ENCODE measurements at places on chromosomes 5 and 9. TPM values are rescaled to one million over a fixed set of nuclear protein-coding genes. Genes with fewer than 3 reads are reported as not detected.

DNA sequence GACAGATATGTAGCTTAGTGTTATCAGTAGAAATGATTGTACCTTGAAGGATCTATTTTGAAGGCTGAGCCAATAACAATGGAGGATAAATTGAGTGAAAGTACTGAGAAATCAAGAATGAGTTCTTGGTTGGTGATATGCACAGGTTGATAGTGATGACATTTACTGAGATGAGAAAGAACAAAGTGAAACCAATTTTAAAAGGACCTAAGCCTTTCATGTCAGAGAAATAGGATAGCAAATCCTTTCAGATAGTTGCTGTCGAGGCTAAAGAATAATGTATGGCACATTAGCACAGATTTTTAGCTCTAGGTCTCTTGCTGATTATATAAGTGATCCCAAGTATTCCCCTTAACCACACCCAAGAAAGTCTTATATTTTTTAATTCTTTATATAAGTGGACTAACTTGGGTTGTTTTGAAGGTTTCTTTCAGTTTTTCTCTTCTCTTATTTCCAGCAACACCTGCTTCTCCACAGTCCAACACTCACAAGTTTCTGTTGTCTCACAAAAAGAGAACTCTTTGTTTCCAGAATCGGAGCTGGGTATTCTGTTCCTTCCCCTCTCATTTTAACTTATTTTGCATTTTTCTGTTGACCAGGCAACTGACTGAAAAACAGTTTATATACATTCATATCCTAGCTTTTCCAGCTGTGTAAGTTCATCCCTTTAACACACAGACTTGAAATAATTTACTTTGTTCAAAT, 286.9 kb upstream of the ATP10B start:
- DNase-seq, result no peak

Gene IGIP
- polyA plus RNA-seq, result 0.29 TPM

- no peak for DNase-seq
Observed at GRCh38 chr5:73483676-73484075, 14.6 kb upstream of the BTF3 start.

DNA sequence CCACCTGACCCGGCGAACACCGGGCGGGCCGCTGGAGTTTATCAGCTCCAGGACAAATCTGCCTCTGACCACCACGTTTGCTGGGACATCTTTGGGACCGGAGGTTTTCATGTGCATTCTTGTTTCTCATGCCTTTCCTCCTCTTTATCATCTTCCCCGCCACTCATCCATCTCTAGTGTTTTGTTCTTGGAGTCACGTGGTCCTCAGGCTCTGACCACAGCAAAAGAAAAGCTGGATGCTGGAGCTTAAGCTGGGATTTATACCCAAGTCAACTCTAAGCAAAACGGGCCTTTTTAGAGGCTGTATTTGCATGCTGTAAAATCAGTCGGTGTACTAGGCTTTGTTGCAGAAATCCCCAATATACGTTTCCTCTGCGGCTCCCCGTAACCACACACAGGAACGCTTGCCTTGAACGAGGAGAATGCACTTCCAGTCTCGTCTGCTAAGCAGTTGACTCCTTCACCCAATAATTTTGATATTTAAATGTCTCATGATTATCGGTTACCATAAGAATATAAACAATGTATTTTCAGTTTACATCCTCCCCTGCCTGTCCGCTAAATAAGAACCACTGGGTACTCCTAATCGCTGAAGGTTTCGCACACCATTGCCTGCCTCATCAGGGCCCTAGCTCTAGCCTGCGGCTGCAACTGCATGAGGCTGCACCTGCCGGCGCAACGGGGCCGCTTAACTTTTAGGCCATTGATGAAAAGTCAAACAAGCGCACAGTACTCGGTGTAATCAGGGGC, 560 bp upstream of the NDUFS6 start:
- DNase-seq, result peak; percentile 38

GRCh38 chr5:83614841-83615240, 105.8 kb downstream of the HAPLN1 start:
- DNase-seq, result no peak

DNA sequence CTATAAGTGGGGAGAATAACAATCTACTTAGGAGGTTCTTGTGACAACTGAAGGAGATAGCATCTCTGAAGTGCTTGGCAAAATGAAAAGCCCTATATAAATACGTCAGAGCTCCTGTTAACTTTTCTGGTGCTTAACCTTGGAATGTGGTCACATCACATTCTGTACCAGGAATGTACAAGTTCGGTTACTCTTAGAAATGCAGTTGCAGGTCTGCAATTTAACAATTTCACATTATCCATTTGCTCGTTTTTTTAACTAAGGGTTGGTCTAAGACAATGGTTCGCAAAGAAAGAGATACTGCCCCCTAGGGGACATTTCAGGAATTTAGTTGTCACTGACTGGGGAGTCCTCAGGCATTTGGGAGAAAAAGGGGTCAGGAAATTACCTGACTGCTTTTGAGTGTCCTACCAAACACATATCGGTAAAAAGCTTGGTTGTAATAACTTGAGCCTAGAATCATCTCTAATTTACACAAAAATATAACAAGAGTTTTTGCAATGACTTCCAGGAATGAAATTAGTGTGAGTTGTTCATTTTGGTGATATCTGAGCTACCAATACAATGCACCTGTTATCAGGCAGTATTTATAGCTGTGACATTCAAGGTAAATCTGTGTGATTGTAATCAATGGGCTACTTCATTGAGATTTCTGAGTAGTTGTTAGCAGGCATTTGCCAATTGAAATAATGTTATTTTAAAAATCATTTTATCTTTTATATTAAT, 5.4 kb upstream of the HBEGF start:
- no peak for DNase-seq

GRCh38 chr5:103373597-103374472, 115.3 kb downstream of the MACIR start:
- DNase-seq, result no peak

DNA sequence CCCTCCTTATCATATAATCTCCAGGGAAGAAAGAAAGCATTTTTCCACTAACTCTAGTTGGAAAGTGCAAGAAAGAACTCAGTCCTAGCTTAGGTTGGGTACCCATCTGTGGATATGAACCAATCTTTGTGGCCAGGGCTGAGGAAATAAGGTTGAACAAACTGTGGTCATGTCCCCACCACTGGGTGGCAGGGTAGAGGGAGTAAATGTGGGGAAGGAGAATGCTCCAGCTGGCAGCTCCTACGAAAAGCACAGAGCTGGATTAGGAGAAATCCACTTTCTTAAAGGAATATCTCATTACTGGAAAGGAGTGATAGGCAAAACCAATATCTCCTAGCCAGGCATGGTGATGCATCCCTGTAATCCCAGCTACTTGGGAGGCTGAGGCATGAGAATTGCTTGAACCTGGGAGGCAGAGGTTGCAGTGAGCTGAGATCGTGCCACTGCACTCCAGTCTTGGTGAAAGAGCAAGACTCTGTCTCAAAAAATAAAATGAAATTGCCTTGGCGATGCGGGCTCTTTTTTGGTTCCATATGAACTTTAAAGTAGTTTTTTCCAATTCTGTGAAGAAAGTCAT, 175.1 kb downstream of the CCDC192 start:
- DNase-seq, result no peak

- no peak for DNase-seq
Observed at GRCh38 chr5:86977190-86977589, 290.5 kb upstream of the RASA1 start.

Gene PCDHGA2
- polyA plus RNA-seq, result not detected

DNA sequence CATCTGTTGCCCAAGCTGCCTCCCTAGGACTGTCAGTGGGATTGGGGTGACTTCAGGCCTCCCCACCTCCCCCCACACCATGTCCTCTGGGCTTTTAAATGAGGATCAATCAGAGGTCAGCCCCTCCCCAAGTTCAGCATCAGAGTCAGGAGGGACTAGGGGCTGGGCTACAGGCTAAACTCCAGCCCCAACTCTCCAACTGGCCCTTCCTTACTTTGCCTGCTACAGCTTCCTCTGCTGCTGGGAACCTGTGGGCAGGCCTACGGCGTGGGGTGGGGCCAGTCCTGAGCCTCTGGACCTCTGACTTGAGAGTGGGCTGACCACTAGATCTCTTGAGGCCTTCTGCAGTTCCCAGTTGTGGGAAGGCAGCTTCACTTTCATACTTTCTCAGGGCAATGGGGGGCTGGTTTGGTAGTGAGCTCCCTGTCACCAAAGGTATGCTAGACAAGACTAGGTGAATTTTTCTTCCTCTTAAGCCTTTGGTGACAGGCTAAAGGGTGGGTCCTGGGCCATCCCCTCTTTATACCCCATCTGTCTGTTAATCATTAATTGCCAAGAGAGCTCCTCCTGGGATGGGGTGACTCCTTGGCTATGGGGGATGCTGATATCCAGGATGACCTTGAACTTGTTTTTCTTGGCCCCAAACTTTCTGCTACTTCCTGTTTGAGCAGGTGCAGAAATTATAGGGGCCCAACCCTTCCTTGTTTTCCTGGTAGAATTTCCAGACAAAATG, 10.8 kb upstream of the DAB2IP start:
- DNase-seq, result no peak

GRCh38 chr9:95037789-95038521, 279.6 kb downstream of the FANCC start:
- DNase-seq, result no peak

Gene STC2
- not detected for polyA plus RNA-seq

GRCh38 chr5:98497418-98497817, 276.0 kb upstream of the RGMB start:
- DNase-seq, result no peak

DNA sequence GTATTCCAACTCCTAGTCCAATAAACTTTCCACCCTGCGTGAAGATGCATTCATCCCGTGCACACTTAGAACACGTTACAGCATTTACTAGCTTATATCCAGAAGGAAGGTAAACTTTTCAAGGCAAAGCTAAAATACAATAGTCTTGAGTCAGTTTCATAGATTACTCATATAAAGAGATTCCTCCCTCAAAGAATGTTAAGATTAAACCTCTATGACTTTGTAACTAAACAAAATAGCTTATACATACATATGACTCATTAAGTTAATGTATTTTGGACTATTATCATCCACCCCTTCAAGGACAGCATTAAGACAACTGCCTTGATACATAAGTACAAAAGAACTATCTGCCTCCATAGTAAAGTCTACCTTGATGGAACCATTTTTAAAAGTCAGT, 36.1 kb downstream of the TLE1 start:
- DNase-seq, result no peak

GRCh38 chr5:100505984-100506670, 29.0 kb upstream of the FAM174A start:
- no peak for DNase-seq

Gene FAXDC2
- 1.0 TPM for polyA plus RNA-seq

- no peak for DNase-seq
Observed at GRCh38 chr5:154371687-154372086, 74.1 kb upstream of the SAP30L start.

- DNase-seq, result no peak
Observed at GRCh38 chr5:3336666-3337065, 259.0 kb upstream of the IRX1 start.

Gene CTSL
- polyA plus RNA-seq, result 0.82 TPM

- DNase-seq, result no peak
Observed at GRCh38 chr5:96197347-96197746, 235.7 kb upstream of the ELL2 start.

GRCh38 chr5:176133877-176134276, 104.3 kb upstream of the SIMC1 start:
- DNase-seq, result no peak

DNA sequence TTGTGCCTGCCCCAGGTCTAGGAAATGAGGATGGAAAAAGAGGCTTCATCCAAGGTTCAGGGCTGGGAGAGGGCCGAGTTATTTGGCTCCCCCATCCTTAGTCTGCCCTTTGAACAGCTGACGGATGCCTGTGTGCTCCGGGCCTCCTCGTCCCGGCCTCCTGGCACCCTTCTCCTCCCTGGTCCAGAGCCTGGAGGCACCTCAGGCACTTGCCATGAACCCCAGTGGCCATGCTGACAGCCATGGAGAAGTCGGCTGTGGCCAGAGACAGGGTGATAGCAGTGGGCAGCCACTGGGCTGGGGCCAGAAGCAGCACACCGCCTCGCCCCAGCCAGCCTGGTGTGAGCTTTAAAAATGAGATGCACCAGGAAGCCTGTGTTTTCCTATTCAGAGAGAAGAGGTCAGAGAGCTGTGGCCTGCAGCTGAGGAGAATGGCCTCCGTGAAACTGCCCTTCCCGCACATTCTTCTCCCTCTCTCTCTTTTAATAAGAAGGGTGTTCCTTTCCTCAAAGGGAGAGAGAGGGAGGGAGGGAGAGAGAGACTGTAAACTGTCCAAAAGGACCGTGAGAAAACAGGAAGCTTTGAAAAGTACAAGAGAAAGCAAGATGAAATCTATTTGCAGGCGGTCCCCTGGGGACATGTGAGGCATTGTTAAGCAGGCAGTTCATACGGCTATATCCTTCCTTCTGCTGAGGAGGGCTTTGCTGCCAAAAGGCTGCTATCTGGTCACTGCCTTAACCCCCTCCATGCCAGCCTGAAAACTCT, 55.3 kb downstream of the ZNF366 start:
- no peak for DNase-seq

Gene OBP2B
- polyA plus RNA-seq, result not detected

DNA sequence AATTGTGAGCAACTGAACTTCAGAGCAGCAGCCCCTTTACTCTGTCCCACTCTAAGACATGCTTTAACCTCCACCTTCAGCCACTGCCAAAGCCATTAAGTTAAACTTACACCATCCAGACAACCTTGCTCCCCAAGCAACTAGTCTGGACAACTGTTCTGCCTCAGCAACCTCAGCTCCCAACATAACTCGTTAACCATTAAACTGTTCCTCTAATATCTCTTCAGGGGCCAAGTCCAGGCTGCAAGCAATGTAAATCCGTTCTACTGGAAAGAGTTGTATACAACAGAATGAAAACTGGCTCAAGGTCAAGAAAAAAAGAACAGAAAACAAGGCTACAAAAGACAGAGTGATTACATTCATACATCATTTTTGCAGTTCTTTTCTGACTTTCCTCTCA, 131.7 kb upstream of the TARS1 start:
- DNase-seq, result no peak

Gene TMEM215
- not detected for polyA plus RNA-seq

GRCh38 chr5:142529626-142530278, 156.1 kb downstream of the FGF1 start:
- DNase-seq, result no peak

DNA sequence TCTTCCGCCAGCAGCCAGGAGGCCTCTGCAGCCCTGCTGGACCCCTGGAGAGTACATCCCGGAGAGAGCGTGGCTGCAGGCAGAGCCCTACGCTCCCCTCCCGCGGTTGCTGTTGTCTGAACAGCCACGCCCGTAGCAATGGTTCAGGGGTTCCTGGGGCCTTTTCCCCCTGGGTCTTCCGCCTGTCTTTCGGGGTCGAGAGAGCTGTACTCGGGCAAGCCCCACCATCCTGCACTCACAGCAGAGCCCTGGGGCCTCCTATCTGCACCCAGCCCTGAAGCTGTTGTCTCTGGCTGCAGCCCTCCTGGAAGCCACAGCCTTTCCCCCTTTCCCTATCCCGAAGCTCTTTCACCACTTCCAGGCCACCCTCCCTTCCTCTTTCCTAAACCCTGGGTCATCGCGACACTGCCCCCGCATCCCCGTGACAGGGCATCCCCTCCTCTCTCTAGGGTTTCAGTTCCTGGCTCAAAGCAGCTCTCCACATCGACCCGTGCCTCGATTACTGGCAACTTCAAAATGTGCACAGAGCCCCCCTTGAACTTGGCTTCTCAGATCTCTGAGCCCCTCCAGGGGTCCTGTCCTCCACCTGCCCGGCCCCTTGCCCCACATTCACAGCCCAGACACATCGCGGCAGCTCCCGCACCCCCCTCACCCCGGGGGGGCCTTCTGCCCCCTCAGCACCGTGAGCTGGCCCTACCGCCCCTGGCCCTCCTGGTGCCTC, 43.9 kb upstream of the CEP72 start:
- no peak for DNase-seq

GRCh38 chr5:72107131-72107900, at the start of gene MAP1B:
Gene MAP1B (plus strand): TSS chr5:72107475. CDS start chr5:72107532, 57 bp downstream.
- DNase-seq, result no peak

GRCh38 chr9:89593727-89594427, 10.9 kb upstream of the GADD45G start:
- peak; percentile 35 for DNase-seq

Measured in CD8-positive, alpha-beta memory T cell (primary cell).